GM13977 (cell line): ENCODE measurements at places on chromosomes 13 and 19.

GRCh38 chr19:10748927-10749434 is 31.1 kb downstream of the DNM2 start:
- DNase-seq = no peak

DNA sequence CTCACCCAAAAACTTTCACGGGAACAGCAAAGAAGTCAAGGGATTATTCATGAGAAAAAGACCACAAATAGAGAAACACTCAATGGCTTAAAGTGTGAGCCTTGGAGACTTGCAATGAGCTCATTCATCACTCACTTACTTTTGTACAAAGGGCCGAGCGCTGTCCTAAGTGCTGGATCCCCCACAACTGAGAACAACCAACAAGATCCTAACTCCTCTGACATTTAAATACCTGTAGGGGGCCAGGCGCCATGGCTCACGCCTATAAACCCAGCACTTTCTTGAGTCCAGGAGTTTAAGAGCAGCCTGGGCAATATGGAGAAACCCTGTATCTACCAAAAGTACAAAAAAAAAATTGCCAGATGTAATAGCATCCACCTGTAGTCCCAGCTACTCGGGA is 29.4 kb upstream of the ZNF507 start:
- no peak for DNase-seq

DNA sequence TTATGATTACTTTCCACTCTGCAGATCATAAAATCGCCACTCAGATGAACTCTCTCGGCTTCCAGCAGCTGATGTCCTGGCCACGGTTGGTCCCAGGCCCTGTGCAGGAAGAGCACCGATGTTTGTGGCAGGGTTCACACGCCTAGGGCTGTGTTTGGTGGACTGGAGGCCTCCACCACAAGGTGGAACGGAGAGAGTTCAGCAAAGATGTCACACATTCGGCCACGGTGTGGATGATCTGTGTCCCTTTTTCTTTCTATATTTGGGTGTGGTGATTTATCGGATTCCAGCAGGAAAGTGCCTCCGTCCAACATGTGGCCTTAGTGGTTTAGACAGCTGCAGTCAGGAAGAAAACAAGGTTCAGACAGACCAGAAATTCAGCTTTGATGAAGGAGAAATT is 521 bp upstream of the SHISA2 start:
- no peak for DNase-seq

- peak; percentile 69 for DNase-seq
These were observed at the start of gene PDE4A for GRCh38 chr19:10420444-10421239. Gene PDE4A, plus strand, starts transcription at chr19:10420538. Its CDS starts 227 bp downstream, at chr19:10420765.

GRCh38 chr13:103033999-103034398 is 32.2 kb downstream of the SLC10A2 start:
- peak; percentile 6 for DNase-seq

DNA sequence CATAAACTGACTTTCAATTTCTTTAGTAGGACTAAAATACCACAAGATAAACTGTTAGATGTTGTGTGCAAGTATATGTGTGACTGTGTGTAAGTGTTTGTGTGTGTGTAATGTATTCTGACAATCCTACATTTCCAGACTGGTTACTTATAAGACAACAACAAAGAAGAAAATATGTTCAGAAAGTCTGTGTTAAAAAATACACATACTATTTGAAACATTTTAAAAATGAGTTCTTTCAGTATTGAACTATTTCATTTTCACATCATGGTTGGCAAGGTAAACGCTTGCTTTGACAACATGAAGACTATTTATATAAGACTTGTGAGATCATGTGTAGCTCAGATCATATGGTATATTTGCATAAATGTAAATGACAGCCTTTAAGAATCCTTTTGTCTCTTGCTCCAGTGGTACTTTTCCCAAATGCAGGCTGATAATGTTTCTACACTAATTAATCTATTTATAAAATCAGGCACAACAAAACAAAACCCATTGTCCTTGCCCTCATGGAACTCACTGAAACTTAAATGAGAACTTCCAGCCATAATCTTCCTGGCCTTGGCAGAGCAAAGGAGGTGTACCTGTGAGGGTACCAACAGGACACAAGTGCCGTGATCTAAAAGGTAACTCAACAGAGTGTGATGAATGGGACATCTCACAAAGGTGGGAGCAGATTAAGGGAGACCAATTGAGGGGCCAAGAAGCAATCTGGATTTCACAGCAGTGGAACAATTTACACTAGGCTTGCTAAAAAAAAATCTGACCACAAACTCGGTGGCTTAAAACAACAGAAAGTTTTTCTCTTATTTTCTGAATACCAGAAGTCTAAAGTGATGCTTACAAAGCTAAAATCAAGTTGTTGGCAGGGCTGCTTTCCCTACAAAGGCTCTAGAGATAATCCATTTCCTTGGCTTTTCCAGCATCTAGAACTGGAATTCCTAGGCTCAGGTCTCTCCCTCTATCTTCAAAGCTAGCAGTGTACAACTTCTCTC is 349.0 kb downstream of the TBC1D4 start:
- no peak for DNase-seq

DNA sequence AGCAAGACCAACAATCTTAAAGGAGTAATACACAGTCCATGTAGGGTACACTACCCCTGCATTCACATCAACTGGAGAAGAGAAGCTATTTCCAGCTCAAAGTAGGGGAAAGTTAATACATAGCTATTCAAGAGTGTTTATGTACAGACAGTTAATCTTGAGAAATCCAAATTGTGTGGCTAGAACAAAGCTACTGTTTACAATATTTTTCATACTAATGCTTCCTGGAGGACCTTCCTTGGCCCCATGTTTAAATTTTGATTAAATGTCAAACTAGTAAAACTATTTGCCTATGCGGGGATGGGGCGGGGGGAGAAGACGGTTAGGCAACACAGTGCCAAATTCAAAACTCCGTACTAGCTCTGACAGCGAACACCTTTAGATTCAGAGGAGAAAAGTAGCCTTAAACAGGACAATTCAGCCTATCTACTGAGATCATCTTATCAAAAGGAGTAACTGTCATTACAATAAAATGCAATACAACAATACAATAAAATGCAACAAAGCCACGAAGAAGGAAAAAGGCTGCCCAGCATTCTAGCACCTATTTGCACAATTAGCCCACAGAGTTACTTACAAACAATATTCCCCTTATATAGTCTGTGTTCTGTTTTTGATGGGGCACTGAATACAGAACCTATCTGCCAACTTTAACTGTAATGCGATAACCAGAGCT is 29.1 kb downstream of the BRD4 start:
- no peak for DNase-seq

- no peak for DNase-seq
These were observed 25.6 kb downstream of the EDNRB start for GRCh38 chr13:77893066-77893465.

- no peak for DNase-seq
These were observed 264.7 kb downstream of the IRS2 start for GRCh38 chr13:109521719-109522118.

DNA sequence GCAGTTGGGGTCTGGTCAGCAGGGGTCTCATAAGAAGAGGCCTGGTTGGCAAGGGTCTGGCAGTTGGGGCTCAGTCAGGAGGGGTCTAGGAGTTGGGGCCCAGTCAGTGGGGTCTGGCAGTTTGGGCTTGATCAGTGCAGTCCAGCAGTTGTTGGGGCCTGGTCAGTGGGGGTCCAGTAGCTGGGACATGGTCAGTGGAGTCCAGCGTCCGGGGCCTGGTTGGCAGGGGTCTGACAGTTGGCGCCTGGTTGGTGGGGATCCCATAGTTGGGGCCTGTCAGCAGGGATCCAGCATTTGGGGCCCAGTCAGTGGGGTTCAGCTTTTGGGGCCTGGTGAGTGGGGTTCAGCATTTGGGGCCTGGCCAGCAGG is 60.5 kb upstream of the TPM4 start:
- no peak for DNase-seq

DNA sequence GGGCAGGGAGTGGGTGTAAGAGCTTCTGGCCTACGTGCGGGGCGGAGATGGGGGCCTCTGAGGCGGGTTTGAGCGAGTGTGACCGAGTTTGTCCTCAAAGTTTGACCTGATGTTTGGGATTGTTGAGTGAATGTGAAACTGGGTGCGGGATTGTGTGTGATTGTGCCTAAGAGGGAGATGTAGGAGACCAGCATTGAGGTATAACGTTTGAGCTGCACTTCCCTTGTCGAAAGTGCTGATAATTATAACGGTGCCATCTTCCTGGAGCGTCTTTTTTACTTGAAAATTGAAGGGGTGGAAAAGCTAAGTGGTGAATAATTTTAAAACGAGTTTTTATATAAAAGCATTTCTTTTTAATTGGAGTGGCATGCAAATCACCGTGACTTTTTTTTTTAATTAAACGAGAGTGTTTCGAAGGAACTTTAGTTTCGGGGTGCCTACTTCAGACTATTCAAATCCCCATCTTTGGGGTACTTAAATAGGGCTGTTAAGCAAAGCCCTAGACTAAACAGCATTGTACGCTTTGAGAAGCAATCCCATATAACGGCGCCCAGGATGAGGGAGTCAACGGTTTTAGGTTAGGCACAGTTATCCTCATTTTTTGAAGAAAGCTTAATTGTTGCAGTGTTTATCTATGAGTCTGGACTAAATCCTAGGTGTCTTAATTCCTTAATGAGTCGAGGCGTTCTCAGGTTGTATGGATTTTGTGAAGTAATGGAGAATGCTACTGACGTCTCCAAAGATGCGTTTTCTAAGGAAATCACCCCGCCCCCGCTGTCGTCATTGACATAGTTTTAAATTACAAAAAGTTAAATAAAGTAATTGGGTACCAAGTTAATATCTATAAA is 594 bp downstream of the ZNF146 start:
- no peak for DNase-seq

GRCh38 chr19:511101-511851 is 4.0 kb downstream of the TPGS1 start:
- peak; percentile 74 for DNase-seq

DNA sequence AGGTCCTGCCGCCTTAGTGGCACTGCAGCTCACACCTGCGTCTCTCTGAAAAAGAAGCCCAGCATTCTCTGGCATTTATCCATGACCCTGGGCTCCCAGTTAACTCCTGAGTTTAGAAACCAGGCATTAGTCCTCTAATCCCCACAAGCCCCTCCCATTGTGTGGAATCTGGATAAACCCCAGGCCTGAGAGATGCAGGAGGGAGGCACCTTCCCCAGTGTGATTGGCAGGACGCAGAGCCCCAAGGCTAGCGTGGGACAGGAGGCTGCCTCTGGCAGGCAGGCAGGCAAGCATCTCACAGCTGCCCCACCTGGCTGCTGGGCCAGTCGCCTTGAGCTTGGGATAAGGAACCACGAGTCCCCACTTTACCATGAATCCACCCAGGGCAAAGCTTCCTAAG is 11.0 kb upstream of the SERPINE3 start:
- no peak for DNase-seq

- DNase-seq = no peak
These were observed 10.2 kb downstream of the KCNRG start for GRCh38 chr13:50025436-50025835.

DNA sequence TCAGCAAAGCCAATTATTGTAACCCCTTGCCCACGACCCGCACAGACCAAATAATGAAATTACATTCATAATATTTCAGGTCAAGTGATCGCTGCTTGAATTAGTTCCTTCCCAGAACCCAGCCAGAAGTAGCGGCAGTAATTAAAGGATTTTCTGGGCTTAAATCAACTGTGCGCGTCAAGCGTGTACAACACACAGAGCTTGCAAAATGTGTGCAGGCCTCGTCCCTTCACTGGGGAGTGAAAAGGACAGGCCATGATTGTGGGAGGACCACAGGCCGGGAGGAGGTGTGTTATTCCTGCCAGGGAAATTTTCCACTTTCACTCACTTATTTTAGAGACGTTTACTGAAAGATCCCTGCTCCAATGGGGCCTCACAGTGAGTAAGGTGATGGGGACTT is 84.9 kb downstream of the CHST8 start:
- DNase-seq = no peak

DNA sequence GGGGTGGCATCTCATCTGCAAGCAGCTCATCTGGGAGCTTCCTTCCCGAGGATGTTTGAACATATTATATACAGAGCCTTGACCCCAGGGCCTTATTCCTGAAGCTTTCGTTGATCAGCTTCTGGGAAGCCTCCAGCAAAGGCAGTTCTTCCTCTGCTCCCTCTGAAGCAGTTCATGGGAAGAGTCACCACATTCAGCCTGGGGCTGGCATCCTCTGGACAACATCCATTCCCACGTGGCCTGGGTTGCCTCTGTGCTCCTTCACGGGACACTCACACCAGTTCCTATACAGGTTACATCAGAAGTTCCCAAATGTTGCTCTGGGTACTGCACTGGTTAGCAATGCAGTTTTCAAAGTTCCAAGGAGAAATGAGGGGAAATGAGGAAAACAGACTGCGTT is 29.6 kb downstream of the COL4A2 start:
- DNase-seq = no peak

GRCh38 chr13:106105153-106105552 is 430.3 kb downstream of the EFNB2 start:
- DNase-seq = no peak

DNA sequence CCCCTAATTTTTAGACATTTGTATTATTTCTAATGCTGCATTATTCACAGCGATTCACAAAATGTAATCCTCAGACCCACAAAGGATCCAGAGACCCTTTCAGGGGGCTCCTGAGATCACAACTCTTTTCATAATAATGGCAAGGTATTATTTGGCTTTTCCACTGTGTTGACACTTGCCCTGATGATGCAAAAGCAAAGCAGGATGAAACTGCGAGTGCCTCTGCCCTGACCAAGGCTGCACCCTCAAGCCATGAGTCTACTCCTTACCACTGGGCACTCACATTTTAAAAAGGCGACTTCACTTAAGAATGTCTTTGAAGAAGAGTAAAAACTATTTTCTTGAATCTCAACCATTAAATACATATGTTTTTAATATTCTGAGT is 11.4 kb downstream of the ELF1 start:
- DNase-seq = no peak

- no peak for DNase-seq
These were observed 2.5 kb upstream of the DCT start for GRCh38 chr13:94481941-94482340.

DNA sequence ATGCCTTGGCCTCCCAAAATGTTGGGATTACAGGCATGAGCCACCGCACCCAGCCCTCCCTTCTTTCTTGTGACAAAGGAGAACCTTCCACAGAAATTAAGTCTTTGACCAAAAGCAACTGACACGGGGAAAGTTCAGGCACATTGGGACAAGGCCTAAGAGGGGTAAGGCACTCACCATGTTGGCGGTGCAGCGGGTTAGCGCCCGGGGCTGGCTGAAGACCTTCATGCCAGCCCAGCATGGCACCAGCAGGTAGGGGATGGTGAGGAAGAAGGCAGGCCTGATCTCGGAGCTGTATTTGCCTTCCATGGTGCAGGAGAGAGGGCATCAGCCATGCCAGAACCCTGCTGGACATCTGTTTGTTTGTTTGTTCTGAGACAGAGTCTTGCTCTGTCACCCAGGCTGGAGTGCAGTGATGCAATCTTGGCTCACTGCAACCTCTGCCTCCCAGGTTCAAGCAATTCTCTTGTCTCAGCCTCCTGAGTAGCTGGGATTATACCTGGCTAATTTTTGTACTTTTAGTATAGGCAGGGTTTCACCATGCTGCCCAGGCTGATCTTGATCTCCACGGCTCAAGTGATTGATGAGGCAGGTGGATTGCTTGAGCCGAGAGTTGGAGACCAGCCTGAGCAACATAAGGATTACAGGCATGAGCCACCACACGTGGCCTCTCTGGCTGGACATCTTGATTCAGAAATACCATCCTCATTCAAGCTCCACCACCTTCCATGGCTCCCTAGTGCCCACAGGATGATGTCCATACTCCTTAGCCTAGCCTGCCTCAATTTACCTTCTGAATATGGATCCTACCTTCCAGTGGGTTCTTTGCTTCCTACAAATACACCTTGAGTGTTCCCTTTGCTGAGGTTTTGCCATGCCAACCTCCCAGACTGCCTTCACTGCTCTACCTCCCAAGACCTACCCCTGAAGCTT is 4.4 kb downstream of the TM6SF2 start:
- no peak for DNase-seq
